ENCODE measurements at places on chromosomes 12 and 14.
A peak's percentile ranks its signal among the peaks of the same experiment; 100 is the strongest.

DNA sequence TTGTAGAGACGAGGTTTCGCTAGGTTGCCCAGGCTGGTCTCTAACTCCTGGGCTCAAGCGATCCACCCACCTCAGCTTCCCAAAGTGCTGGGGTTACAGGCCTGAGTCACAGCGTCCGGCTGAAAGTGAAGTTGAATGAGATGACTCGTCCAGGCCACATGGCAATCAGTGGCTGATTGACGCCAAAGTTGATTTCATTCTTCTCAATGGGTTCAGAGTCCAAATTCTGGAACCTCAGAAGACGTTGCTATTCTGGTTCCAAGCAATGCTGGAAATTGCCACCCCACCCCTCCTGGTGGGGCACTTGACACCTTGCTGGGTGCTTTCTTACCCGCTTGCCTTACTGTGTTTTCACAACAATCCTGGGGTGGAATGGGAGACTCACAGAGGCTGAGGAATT lies 14.9 kb downstream of the ABCB9 start:
- DNase-seq, result no peak

DNA sequence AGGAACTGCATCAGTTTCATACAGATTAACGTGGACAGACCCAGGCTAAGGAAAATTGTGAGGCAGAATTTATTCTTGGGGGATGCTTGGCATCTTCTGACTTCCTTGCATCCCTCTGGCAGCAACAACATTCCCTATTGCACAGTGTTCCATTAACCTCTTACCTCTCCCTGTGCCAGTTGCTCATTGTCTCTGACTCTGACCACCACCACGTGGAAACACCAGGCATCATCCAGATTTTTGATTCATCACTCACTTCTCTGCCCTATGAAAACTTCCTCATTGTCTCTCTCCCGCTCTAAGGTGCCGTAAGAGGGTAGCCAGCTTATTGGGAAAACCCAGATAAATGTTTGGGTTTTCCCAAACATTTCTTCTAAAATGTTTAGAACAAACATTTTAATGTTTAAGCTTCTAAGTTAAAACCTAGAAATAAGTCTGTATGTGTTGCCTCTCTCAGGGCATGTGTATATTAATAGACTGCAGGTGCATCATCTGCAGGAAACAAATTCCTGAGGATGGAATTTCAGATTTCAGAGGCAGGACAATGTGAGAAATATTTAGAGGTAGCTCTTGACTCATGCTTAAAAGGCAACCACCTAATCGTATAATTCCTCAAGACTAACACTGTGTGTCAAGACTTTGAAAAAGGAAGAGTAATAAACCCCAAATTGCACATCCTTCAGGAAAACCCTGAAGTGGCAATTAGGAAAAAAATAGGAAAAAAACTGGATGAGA lies 64.5 kb upstream of the SLC35F4 start:
- DNase-seq, result no peak

DNA sequence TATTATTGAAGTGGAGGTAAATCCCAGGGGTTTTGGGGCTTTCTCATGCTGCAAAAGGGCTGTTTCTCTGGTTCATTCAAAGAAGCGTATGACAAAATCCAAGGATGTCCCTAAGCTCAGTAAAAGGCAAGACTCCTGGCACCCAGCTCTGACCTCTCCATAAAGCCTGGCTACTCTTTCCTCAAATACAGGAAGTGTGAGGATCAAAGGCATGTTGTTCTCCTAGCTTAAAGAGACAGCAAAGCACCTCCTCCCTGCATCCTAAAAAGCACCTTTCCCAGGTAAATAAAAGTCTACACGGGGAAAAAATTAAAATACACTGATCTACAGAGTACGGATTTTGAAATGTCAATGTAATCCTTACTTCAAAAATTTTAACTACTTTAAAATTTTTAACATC lies 118.6 kb downstream of the LMNTD1 start:
- DNase-seq, result no peak

GRCh38 chr14:52042371-52043289 lies 26.2 kb downstream of the NID2 start:
- DNase-seq, result peak; percentile 56

DNA sequence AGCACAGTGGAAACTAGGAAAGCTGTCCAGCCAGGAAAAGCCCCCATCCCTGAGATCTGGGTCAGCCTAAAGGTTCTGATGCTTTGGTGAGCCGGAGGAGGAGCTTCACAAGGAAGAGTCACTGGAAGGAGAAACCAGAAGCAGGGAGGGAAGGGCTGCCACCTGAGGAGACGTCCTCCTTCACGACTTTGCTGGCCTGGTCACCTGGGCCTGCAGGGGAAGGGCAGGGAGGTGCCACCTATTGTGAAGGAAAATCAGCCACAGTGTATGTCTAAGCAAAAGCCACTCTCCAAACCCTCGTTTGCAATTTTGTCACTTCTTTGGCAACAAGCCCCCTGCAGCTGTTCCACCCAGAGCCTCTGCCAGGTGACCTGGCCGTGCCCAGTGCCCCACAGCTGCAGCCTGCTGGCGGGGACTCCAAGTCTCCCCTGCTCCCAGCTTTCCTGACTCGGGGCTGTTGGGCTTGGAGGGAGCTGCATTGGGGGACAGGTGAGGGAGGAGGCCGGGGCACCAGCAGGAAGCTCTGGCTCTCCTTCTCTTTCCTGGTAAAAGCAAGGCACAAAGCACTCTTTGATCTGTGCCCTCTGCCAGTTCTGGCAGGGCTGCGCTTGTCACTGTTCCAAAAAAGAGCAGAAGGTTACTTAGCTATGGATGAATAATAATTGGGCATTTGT lies 120.9 kb upstream of the BCL2L14 start:
- peak; percentile 37 for DNase-seq

- DNase-seq, result no peak
These were observed 28.2 kb upstream of the BCL11B start for GRCh38 chr14:99300190-99300589.

- no peak for DNase-seq
These were observed 37.2 kb upstream of the C14orf132 start for GRCh38 chr14:96001866-96002497.
